M059J (cell line): ENCODE measurements at places on chromosomes 1 and 21. TPM values are rescaled to one million over a fixed set of nuclear protein-coding genes. Genes with fewer than 3 reads are reported as not detected.

DNA sequence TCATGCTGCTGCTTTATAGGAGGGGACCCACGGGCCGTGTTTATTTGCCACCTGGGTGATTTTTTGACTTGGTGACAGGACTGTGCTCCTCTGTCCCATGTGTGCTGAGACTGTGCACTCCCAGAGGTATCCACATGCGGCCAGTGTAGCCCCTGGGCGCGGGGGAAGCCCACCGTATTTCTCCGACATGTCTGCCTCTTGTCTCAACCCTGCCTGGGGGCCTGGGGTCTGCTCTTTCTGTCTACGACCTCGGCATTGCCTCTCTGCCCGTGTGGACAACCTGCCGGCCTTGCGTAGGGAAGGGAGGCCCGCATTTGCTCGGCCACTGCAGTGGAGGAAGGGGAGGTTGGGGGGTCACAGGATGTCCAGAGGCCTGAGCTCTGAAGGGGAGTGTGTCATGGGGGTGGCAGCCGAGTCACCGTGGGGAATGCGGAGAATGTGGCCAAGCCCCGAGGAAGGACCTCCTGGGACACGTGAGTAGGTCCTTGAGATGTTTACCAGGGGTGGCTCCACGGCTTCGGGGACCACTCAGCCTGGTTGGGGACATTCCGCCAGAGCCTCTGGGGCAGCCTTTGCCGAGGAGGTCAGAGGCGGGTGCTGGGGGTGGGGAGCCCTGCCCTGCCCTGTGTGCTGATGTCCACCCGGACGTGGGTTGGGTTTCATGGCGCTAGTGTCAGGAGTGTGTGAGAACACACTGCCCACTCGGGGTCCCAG, 11.0 kb downstream of the PRKCZ start:
- no peak for DNase-seq

GRCh38 chr1:157073944-157074685, 25.5 kb downstream of the ETV3L start:
- peak; percentile 51 for DNase-seq

DNA sequence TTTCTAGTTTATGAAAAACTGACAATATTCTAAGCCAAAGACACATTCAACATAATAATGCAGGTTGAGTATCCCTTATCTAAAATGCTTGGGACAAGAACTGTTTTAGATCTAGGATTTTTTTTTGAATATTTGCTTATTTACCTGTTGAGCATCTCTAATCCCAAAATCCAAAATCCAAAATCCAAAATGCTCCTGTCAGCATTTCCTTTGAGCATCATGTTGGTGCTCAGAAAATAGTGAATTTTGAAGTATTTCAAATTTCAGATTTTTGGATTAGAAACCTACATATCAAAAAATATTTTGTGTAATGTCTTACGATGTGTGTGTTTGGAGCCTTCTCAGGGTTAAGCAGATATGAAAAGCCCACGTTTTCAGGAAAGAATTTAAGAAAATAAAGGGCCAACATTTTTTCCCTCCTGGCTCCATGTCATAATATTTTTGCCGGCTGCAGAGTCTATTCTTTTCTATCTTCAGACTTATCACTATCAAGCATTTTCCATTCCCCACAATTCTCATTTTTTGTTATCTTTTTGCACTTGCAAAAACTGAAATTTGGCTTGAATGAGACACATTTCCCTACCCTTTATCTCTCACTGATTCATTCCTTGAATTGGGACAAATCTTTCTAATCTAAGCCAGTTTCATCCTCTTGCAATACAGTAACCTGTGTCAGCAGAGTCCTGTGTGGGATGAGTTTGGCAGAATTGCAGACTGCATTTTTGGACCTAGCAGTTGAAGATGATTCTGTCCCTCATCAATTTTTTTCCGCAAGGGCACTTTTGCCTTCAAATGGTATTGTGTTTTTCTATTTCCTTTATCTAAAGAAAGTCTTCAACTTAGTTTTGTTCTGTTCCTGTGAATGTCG, 233.9 kb downstream of the DISC1 start:
- DNase-seq = no peak

DNA sequence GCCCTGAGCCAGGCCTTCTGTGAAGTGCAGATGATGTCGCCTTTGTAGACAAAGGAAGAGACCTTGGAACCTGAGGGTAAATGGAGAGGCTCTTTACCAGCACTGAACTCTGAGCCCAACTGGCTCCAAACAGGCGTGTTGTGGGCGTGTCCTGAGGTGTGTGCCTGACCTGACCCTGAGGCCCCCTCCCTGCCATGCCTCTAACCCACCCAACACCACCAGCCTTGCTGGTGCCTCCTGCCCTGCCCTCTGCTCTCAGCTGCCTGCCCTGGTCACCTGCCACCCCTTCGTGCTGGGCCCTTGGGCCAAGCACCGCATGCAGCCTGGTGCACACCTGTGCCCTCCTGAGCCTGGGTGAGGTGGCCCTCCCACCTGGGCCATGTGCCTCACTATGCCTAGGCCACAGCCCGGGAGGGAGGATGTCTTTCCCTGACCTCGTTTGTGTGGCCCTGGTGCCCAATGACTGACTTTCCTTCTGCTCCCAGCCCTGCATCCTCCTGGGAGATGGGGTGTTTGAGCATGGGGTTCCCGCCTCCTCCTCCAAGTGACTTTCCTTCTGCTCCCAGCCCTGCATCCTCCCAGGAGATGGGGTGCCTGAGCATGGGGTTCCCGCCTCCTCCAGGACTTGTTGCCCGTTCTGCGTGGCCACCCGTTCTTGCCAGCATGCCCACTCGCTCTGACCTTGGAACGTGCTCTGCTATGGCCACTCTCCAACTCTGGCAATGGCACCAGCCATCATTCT, 157.0 kb downstream of the PCBP3 start:
- DNase-seq = no peak

GRCh38 chr1:63928186-63929105, 154.6 kb downstream of the ROR1 start:
- DNase-seq = no peak

DNA sequence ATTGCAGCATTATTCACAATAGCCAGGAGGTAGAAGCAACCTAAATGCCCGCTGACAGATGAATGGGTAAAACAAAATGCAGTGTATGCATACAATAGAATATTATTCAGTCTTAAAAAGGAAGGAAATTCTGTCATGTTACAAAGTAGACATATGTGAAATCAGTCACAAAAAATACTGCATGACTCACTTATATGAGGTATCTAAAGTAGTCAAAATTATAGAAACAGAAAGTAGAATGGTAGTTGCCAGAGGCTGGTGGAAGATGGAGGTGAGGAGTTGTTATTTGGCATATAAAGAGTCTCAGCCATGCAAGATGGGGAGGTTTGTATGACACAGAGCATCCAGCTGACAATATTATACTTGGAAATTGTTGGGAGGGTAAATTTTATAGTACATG, 43.0 kb upstream of the EGLN1 start:
- no peak for DNase-seq

- DNase-seq = no peak
Observed at GRCh38 chr1:183607322-183607980, 17.2 kb upstream of the NCF2 start.

The H6PD gene
- total RNA-seq = 7.7 and 15.9 TPM in 2 replicates

The ADCY10 gene
- 0.15 TPM in 1 of 2 replicates, not detected in the other for total RNA-seq

The OR14A16 gene
- not detected in 2 replicates for total RNA-seq

The MYBPH gene
- not detected in 2 replicates for total RNA-seq

The TBX19 gene
- 0.54 and 1.1 TPM in 2 replicates for total RNA-seq
